ENCODE measurements at places on chromosomes 12 and 14.
A peak's percentile ranks its signal among the peaks of the same experiment; 100 is the strongest.

DNA sequence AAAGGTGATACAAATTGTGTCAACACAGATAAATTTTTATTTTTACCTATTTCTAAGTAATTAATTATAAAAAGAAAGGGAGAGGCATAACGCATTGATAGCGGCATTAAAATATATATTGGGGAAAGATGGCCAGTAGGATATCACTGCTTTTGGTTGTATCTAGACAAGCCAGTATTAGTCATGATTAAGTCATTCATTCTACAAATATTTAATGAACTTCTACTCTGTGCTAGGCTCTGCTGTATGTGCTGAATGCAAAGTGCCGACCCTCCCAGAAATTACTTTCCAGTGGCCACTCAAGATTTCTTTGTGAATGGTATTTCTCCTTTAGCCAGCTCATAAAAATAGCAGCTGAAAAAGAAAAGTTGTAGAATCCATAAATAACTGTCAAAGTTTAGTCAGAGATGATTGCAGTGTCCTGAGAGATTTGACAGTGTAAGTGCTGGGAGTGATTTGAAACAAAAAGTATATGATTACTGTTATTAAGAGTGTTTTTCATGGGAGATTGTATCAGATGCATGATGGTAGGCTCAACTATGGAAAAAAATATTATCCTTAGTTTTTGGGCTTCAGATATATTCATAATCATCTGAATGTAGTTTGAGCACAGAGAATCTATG, 133.2 kb downstream of the MGAT4C start:
- DNase-seq, result no peak

DNA sequence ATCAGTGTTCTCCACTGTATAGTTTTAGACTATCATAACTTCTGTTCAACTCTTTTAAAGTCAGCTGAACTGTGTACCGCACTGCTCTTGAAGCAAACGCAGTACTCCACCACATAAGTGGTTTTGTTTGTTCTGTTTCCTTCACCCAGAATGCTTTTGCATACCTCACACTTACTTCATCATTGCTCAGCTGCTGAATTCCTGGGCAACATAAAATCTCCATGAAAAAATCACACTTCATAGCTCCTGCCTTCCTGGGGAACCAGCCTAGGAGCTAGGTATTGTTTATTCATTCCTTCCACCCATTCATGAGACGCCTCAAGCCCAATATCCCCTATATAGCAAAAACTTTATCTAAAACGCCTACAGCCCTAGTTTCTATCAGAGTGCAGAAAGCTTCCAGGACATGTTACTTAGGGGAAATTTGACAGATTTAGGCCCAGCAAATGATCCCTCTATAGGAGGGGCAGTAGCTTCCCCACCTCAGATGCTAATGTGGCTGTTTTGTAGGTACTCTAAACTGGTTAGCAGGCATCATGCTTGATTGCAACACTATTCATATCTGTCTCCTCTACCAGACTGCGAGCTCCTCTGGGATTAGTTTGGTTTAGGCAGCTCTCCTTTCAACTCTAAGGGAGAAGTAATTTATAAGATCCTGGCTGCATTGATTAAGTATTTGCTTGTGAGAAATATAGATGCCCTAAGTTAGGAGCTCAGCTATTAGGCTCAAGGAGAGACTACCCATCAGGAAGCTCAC, 44.5 kb downstream of the LRRC9 start:
- DNase-seq, result peak; percentile 15

DNA sequence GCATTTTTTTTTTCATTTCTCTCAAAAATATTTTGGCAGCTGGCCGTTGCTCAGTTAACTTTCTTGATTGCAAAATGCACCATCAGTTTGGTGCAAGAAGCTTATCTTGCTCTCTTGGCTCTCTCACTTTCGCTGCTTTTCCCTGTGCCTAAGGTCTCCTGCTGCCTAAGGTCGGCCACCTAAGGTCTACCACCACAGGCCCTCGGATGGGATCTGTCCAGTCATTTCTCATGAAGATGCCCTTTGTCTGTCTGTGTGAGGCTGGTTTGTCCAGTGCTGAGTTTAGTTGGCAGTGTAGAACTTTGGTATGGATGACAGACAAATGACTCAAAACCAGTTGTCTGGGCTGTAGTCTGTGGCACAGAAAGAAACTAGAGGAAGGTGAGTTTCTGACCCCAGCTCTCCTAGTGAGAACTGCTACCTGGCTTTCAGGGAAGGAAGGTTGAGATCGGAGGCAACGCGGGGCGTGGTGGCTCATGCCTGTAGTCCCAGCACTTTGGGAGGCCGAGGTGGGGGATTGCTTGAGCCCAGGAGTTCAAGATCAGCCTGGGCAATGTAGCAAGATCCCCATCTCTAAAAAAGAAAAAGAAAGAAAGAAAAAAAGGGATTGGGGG, 2.6 kb downstream of the MLXIP start:
- no peak for DNase-seq

GRCh38 chr12:21144309-21144708, 13.3 kb downstream of the SLCO1B1 start:
- DNase-seq, result no peak

GRCh38 chr14:68463299-68463698, 329.6 kb downstream of the ZFP36L1 start:
- no peak for DNase-seq

GRCh38 chr12:124449623-124450375, 117.6 kb downstream of the NCOR2 start:
- no peak for DNase-seq
